ENCODE measurements at places on chromosomes 4 and X.

DNA sequence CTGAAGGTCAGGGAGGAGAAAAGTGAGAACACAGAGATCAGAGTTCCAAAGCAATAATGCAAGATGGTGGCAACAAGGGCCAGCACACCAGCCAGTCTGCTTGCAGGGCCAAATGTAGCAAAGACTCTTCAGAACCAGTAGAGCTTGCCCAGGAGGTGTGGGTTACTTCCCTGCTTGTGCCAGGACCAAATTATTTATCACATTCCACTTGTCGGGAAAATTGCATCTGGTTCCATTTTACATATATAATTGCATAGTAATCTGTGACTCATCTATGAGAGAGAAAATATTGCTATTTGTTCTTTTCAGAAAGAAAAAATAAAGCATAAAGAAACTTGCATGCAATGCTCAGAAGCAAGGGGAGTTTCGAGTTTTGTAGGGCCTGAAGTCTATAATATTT, 41.4 kb downstream of the MAML3 start:
- DNase-seq, result no peak

- DNase-seq, result peak; percentile 14
Measured at GRCh38 chrX:20547611-20548051, 280.9 kb upstream of the RPS6KA3 start.

DNA sequence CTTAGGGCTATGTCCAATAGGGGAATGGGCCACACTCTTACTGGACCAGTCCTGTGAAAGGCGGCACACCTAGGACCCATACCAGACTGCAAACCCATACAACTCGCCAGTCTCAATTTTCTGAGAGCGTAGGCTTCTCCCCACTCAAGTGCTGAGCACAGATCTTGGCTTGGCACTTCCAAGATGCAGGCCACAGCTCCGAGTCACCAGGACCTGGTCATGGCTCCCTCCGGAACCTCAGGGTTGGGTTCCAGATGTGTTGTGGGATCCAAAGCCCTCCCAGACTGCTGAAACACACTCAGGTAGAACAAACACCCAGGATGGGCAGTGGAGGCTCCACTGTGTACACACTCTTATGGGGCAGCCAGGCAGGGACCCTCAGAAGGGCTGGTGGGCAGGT, 103.3 kb downstream of the TMEM144 start:
- DNase-seq, result no peak

DNA sequence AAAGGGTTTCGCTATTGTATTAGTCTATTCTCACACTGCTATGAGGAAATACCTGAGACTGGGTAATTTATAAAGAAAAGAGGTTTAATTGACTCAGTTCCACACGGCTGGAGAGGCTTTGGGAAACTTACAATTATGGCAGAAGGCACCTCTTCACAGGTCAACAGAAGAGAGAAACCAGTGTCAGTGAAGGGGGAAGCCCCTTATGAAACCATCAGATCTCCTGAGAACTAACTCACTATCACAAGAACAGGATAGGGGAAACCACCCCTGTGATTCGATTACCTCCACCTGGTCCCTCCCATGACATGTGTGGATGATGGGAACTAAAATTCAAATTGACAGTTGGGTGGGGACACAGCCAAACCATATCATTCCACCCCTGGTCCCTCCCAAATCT, 589.5 kb downstream of the CENPC start:
- DNase-seq, result no peak

DNA sequence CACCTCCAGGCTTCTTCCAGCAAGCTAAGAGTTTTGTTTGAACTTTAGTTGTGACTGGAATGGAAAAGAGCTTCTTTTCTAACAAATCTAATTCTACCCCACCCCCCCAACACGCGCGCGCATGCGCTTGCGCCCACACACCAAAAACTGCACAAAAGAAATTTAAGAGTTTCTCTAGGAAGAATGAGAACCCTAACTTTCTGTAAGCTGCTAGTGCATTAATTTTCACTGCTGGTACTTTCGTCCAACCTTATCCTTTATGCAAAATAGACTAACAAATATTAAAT, 9.0 kb upstream of the INTU start:
- DNase-seq, result no peak

GRCh38 chr4:176874721-176875445, 82.2 kb upstream of the VEGFC start:
- DNase-seq, result no peak

DNA sequence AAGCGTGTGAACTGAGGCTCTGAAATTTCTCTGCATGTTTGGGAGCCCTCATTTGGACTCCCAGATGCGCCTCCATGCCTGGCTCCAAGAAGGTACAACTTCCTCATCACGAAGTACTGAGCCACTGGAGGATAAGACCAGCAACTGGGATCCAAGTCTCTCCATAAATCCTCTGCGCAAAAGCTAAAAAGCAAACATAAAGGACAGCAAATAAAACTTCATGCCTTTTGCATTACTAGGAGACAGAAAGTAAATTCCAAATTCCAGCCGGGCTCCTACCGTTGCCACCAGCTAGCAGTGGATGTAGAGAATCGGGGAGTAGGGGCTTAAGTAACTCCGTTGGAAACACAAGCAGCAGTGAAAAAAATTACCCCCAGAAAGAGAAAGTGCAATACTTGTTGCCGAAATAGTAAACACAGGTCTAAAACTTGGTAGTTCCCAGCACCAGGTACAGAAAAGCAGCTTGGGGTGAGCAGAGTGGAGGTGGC, 477.1 kb upstream of the TENM3 start:
- DNase-seq, result no peak

DNA sequence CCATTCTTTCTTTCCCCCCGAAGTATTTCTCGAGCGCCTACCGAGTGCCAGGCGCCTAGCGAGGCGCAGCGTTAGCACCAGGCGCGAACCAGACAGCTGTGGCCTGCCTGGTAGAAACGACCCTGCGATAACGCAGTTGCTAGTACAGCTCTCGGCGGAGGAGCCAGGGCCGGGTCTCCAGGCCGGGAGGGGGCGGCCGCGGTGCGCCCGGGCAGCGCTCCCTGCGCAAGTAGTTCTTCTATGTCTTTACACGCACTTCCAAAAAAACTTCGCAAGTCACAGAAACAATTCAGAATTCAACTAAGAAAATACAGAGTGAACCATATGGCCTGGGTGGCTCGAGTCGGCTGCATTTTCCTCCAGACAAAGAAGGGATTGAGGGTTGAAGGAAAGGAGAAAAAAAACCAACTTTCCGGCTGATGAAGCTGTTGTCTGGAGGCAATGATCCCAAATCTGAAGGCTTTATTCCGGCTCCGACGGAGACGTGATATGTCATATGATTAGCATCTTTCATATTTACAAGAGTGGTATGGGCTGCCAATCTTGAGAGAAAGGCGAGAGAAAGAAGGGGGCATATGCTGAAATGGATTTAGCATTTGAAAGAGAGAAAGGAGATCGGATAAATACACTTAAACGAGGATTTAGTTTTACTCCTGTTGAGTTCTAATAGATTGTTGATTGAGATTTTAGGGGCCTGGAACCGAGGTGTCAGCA, 7.2 kb upstream of the NEUROG2 start:
- DNase-seq, result no peak

GRCh38 chrX:78125148-78125547, 14.3 kb downstream of the TAF9B start:
- DNase-seq, result no peak

GRCh38 chr4:180770265-180770664, 1472.9 kb upstream of the TENM3 start:
- DNase-seq, result no peak

DNA sequence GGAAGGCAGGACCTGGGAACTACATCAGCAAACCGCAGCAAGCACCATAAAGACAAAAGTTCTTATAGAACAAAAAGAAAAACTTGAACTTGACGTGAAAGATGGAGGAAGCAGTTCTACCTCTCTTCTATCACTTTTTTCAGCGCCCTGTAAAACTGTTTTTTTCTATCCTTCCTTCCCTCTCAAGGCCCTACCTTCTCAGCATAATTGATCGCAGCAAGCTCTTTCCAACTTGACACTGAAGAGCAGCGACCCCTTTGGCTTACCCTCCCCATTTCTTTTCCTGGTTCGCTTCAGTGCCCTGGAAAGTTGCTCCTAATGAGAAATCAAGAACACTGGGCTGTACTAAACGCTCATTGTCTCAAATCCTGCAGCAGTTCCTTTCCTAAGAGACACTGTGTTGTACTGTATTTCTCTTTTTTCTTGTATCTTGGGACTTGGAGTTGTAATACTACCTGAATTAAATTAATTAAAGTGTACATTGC, 150.6 kb upstream of the SLC4A4 start:
- no peak for DNase-seq

GRCh38 chr4:24850674-24851073, 55.3 kb downstream of the SOD3 start:
- no peak for DNase-seq
